CD14-positive monocyte (primary cell): ENCODE measurements at places on chromosomes 16 and 17. TPM values are rescaled to one million over a fixed set of nuclear protein-coding genes. Genes with fewer than 3 reads are reported as not detected.

The CDR2L gene
- polyA plus RNA-seq = not detected

The CALB2 gene
- not detected in 2 replicates for polyA plus RNA-seq

The WFIKKN2 gene
- 0.03 TPM in 1 of 2 replicates, not detected in the other for polyA plus RNA-seq

The MILR1 gene
- polyA plus RNA-seq = 95.2 TPM

The NME2 gene
- polyA plus RNA-seq = 259 TPM

The ETV4 gene
- polyA plus RNA-seq = not detected in 2 replicates

The MARVELD3 gene
- polyA plus RNA-seq = 0.12 TPM

The DRC7 gene
- polyA plus RNA-seq = 0.28 and 0.41 TPM in 2 replicates

The PRR35 gene
- polyA plus RNA-seq = 0.03 TPM in 1 of 2 replicates, not detected in the other

The POLR3K gene
- polyA plus RNA-seq = 18.7 TPM

The NT5M gene
- polyA plus RNA-seq = 0.23 TPM

The SUMO2 gene
- polyA plus RNA-seq = 318 TPM

The RGS11 gene
- 0.07 TPM in 1 of 2 replicates, not detected in the other for polyA plus RNA-seq

The PIK3R5 gene
- polyA plus RNA-seq = 47.5 TPM

The CORO1A gene
- 1,363 and 2,086 TPM in 2 replicates for polyA plus RNA-seq

The HBM gene
- not detected for polyA plus RNA-seq

The DBNDD1 gene
- polyA plus RNA-seq = 0.07 TPM in 1 of 2 replicates, not detected in the other

The GP1BA gene
- 0.29 TPM for polyA plus RNA-seq

The COX10 gene
- polyA plus RNA-seq = 15.2 TPM

The KRTAP4-16 gene
- polyA plus RNA-seq = not detected

The MYLK3 gene
- polyA plus RNA-seq = not detected

The TBC1D3B gene
- polyA plus RNA-seq = 1.1 and 1.8 TPM in 2 replicates

The WFIKKN1 gene
- not detected for polyA plus RNA-seq

The P2RX1 gene
- 33.8 TPM for polyA plus RNA-seq

The WFDC1 gene
- polyA plus RNA-seq = not detected in 2 replicates

The GPR142 gene
- not detected for polyA plus RNA-seq

The NPIPA3 gene
- not detected for polyA plus RNA-seq

The MYH13 gene
- polyA plus RNA-seq = not detected in 2 replicates

The CCL7 gene
- 0.25 TPM for polyA plus RNA-seq

The HOXB7 gene
- not detected for polyA plus RNA-seq

The KLHL11 gene
- polyA plus RNA-seq = 3.0 TPM

The CD79B gene
- 20.9 and 24.1 TPM in 2 replicates for polyA plus RNA-seq

The PTX4 gene
- not detected for polyA plus RNA-seq

The TP53TG3 gene
- not detected in 2 replicates for polyA plus RNA-seq

The GAA gene
- polyA plus RNA-seq = 116 and 169 TPM in 2 replicates

The TPSB2 gene
- polyA plus RNA-seq = not detected

The PGAP3 gene
- polyA plus RNA-seq = 8.3 TPM

The BRIP1 gene
- 0.12 TPM for polyA plus RNA-seq

The OTOP2 gene
- polyA plus RNA-seq = not detected

The C17orf100 gene
- polyA plus RNA-seq = 0.51 and 0.71 TPM in 2 replicates

The NPIPA5 gene
- 8.2 and 16.2 TPM in 2 replicates for polyA plus RNA-seq

The LGALS9B gene
- not detected for polyA plus RNA-seq

The WDR45B gene
- polyA plus RNA-seq = 67.9 and 82.6 TPM in 2 replicates

The CD19 gene
- polyA plus RNA-seq = 0.73 and 0.75 TPM in 2 replicates

The TMEM170A gene
- 31.6 TPM for polyA plus RNA-seq

The CCDC144A gene
- not detected for polyA plus RNA-seq

The IRX5 gene
- polyA plus RNA-seq = not detected

The TBKBP1 gene
- polyA plus RNA-seq = 0.22 TPM

The HSD17B1 gene
- polyA plus RNA-seq = 0.19 TPM

The GPR179 gene
- polyA plus RNA-seq = not detected in 2 replicates

The SNRNP25 gene
- polyA plus RNA-seq = 32.2 TPM

The CDT1 gene
- 0.07 TPM for polyA plus RNA-seq

The FOXN1 gene
- polyA plus RNA-seq = not detected

The KRT24 gene
- polyA plus RNA-seq = not detected

The NAGLU gene
- polyA plus RNA-seq = 24.9 TPM

The XPO6 gene
- 35.7 TPM for polyA plus RNA-seq

The GNAO1 gene
- polyA plus RNA-seq = not detected

The UNC45B gene
- not detected for polyA plus RNA-seq

The ACSM2B gene
- polyA plus RNA-seq = not detected in 2 replicates
